ENCODE measurements at places on chromosomes 5 and 9.

DNA sequence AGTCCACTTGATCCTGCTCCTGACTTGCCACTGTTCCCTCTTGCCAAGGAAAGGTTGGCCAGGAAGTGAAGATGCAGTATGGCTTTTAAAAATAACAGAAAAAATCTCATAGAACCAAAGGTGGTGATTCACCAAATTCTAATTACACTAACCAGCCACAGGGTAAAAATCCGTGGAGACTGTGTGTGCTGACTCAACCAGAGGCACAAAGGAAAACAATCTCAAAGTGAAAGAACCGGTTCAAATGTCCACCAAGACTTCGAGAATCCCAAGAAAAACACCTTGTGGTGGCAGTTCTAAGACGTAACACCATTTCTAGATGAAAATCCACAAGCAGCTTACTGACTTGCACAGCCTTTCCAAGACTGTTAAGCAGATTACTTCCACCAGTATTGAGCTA lies 279.1 kb downstream of the TLE1 start:
- no peak for DNase-seq

DNA sequence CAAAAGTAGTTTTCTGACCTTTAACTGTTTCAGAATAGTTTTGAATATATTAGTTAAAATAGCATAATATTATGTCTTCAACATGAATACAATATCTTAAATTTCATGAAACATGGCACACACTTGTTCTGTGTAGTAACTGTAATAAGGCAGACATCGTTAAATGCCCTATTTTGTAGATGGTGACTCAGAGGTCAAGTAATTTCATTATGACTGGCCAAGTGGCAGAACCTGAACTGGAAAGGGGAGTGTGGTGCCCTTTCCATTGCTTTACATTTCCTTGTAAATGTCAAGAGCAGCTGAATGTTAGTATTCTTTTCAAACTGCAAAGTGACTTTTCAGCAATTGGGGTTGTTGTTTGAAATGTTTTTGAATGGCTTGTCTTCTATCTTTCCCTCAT lies 201.2 kb upstream of the CDKN2B start:
- no peak for DNase-seq

DNA sequence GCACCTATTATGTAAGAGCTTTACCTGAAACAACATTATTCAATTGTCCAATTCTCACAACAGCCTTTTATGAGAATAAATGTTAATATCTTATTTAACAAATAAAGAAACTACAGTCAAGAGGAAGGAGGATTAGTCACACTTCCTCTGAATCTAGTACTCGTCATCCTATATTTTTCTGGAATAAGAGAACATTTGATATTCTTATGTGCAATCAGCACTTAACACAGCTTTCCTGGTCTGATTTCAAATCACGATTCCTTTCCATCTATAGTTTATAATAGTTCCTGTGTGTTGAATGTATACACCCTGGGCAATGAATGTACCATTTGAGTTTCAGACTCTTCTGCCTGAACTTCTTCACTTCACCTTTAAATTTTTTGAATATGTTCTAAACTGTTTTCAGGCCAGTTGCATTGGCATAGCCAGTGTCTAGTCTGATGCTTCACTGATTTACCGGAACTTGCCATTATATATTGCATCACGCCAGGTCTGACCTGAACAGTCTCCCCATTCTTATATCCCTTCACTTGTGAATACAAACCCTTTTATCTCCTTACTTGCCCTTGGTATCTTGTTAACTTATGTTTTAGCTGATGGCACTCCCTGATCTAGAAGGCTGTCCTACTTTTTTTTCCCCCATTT lies 698.3 kb downstream of the MAT2B start:
- DNase-seq, result no peak

DNA sequence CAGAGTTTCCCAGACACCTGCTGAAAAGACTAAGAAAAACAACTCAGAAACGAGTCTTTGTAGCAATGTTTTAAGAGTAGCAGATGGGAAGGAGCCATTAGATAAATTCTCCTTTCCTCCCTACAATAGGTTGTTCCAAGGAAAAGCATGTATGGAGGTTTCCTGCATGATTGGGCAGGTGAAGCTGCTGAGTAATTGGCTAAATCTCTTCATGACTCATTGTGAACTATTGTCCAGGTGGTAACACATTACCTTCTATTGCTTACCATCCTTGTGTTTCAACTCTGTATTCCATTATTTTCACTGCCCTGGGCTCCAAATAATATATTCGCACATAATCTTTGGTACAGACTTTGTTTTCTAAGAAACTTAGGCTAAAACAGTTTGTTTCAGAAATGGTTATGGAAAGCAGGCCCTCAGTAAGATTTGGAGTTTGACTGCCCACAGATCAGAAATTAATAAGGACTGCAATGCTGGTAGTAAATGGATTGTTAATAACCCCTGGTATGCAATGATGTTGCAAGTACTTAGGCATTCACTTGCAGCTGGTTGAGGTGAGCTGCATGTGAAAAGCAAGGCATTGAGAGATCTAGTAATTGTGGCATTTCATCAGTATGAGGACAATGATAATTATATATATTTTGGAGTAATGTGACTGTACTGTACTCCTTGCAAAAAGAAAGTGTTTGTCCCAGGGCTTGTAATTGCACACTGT lies 281.4 kb upstream of the VLDLR start:
- no peak for DNase-seq

DNA sequence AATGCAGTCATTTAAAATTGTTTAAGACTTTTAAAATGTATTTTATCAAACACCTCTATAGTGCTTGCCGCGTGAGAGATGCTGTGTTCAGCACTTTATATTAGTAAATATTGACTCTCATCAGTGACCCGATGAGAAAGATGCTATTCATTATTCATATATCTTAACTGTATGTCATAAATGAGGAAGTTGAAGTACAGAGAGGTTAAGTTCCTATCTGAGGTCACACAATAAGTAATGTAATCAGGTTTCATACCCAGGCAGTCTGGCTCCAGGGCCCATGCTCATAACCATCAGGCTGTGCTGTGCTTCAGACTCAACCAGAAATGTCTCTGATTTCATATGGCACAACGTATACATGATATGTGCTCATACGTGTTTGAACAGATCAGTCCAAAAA lies 119.0 kb downstream of the SV2C start:
- no peak for DNase-seq

GRCh38 chr5:136374003-136374402 lies 8.7 kb upstream of the TRPC7 start:
- no peak for DNase-seq

DNA sequence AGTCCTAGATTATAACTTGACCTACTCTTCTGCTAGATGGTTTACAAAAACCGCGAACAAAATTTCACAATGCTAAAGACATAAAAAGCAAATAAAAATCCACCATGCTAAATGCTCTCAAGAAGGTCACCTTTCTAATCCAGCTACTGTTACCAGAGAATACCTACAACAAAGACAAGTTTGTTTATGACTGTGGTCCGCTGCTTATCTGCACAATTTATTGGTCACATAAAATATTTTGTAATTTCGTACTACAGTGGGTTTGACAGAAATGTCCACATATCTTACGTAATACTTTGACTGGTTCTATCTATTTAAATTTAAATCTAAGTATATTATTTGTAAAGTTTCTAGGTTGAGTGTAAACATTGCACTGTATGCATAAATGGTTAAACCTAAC lies 257.6 kb upstream of the ZNF608 start:
- no peak for DNase-seq

DNA sequence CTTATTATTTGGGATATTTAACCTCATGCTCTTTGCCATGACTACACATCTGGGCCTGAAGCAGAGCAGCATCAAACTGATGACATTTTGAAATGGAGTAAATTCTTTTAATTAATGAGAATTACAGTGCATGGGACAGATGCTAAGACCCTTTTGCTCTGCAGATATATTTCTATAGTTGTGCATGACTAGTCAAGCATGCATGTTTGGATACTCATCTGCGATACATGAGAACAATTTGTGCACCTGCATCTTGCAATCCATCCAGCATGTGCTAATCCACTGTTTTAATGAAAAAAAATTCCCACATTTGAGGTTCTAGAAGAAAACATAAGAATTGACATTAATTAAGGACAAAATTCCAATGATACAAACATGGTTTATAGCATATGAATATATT lies 1047.6 kb upstream of the ACO1 start:
- no peak for DNase-seq

GRCh38 chr9:20771729-20772128 lies 87.7 kb downstream of the FOCAD start:
- DNase-seq, result no peak

GRCh38 chr5:55584398-55585205 lies 49.8 kb upstream of the PLPP1 start:
- DNase-seq, result no peak

DNA sequence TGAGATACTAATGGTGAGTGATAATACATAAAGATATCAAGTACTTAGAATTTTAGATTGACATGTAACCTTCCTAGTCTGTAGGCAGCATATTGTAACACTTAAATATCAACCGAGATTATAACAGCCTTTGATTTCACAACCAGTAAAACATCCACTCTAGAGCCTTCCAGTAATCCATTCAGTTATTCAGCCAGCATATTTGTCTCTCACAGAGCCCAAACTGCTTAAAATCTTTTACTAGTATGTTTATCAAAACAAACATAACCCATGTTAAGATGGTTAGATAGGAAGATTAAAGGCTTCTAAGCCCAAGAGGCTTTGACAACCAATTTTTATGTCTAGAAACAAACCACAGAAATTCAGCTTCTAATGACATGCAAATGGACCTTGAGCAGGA lies 177.9 kb upstream of the FST start:
- no peak for DNase-seq

GRCh38 chr9:130451509-130452388 lies 7.0 kb downstream of the ASS1 start:
- peak; percentile 81 for DNase-seq

- no peak for DNase-seq
These were observed 236.2 kb upstream of the NFIL3 start for GRCh38 chr9:91659529-91660495.

DNA sequence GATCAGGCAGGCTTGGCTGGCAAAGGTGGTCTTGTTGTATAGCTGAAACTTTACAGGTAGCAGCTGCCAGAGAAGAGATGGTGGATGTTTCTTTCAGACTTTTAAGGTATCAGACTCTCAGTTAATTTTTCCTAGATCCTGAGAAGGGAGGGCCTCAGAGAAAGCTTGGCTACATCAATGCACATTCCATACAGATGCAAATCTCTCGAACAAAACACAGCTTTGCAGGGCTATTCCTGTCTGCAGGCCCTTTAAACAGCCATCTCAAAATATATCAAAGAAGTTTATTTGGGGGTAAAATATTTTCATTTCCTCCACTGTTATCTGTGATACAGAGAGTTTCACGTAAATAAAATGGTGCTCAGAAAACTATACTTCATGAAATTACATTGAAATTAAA lies 1584.4 kb downstream of the EFNA5 start:
- no peak for DNase-seq

GRCh38 chr9:89224633-89225032 lies 46.0 kb upstream of the SHC3 start:
- no peak for DNase-seq

- peak; percentile 78 for DNase-seq
These were observed 431.3 kb upstream of the ITGA1 start for GRCh38 chr5:52356311-52356918.

GRCh38 chr5:93599001-93599379 lies 16.0 kb downstream of the NR2F1 start:
- no peak for DNase-seq

- no peak for DNase-seq
These were observed 42.4 kb downstream of the STARD4 start for GRCh38 chr5:111469903-111470302.

DNA sequence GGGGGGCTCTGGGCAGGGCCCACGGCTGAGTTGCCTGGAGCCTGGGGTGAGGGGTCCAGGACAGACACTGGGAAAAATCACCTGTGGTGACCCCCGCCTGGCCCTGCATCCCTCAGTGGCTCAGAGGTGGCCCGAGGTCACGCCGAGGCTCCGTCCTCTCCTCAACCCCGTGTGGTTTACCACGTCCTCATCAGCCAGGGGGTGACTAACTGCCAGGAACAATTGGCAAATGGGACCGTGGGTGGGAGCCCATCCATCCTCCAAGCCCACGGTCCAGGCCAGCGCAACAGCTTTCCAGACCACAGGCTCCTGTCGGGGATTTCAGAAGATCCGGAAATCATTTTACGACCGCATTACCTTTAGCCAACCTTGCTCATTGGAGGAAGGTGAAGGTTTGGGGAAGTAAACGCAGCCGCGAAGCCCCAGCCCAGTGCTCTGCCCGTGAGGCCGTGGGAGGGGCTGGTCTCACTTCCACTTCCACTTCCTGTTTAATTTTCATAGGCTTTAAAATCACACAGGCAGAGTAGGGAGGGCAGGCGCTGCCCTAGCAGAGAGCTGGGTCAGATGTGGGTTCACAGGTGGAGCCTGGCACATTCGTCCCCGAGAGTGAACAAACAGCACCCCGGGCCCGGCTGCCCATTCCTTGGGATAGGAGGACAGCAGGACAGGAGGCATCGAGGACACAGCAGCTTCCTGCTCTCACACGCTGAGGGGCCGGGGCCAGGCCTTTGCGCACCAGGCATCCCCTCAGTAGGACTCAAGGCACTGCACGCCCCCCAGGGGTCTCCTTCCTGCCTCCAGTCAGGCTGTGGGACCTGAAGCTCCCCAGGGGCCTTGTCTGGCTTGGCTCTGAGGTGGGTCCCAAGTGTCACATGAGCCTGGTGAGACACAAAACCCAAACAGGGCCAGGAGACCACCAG lies 19.8 kb upstream of the SLC9A3 start:
- DNase-seq, result no peak

DNA sequence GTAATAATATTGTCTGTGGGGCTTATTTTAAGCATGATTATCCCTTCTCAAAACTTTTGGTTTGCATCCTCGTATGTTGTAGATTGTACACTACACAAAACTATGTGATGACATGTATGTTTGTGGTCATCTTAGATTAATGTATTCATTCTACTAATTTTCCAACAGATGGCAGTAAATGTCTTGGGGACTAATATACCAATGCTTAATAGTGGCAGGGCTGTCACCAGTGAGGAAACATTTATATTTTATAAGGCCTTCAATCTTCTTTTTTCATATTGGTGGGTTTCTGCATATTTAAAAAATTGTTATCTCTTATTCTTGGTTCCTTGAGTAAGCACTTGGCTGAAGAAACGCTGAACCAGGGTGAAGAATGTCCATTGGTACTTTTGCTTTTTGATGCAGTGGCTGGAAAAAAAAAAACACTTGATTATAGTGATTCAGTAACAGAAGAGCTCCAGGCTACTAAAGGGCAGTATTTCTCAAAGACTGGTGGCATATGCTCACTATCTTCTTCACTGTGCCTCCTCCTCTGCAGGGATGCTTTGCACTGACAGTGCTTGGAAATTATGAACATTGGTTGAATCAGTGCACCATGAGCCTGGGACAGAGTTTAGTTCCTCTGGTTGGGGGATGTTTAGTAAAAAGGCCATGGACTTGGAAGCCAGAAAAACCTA lies 530.3 kb downstream of the RASEF start:
- no peak for DNase-seq
